ENCODE measurements at places on chromosomes 5 and 9.

- no peak for DNase-seq
These were observed 107.2 kb downstream of the SEMA6A start for GRCh38 chr5:116467465-116467843.

- DNase-seq = no peak
These were observed 189.7 kb downstream of the ATPSCKMT start for GRCh38 chr5:10059980-10060379.

DNA sequence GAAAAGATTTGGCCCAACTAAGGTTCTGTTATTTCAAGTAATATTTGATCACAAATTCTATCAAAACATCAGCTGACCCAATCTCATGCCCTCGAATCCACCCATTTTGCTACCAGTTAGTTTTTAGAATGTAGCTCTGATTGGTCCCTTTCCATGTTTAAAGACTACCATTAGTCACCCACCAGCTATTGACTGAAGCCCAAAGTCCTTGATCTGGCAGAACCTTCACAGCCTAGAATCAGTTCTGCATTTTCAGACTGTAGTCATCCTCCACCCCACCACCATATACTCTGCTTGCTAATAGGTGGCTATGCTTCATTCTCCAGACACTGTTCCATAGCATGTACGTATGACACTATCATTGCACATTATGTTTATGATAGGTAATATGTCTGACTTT, 182.2 kb upstream of the TARS1 start:
- no peak for DNase-seq

DNA sequence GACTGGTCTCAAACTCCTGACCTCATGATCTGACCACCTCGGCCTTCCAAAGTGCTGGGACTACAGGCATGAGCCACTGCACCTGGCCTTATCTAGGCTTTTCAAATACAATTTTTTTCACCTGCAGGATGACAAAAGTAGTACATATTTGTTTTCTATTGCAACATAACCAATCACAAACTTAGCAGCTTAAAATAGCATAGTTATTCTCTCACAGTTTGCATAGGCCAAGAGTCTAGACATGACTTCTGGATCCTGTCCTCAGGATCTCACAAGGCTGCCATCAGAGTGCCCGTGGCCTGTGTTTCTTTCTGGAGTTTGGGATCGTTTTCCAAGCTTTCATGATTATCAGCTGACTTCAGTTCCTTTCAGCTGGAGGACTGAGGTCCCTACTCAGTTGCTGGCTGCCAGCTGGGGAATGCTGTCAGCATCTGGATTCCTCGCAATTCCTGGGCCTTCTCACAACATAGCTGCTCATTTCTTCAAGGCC, 348.9 kb downstream of the ARHGEF28 start:
- no peak for DNase-seq

DNA sequence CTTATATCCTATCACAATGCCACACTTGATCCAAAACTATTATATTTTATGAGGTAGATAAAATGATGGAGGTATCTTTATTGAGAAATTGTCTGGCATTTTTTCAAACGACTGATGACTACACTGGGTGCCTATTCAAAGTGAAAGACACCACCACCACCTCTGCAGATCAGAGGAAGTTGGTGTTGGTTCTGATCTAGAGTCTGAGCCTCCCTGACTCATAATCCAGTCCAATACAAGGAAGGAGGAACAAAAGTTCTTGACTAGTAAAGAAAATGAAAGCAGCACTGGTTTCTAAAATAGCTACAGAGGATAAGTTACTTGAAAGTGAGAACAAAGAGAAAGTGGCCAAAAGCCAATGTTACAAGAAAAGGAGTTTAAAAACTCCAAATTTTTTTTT, 139.9 kb downstream of the RFX3 start:
- DNase-seq = no peak

DNA sequence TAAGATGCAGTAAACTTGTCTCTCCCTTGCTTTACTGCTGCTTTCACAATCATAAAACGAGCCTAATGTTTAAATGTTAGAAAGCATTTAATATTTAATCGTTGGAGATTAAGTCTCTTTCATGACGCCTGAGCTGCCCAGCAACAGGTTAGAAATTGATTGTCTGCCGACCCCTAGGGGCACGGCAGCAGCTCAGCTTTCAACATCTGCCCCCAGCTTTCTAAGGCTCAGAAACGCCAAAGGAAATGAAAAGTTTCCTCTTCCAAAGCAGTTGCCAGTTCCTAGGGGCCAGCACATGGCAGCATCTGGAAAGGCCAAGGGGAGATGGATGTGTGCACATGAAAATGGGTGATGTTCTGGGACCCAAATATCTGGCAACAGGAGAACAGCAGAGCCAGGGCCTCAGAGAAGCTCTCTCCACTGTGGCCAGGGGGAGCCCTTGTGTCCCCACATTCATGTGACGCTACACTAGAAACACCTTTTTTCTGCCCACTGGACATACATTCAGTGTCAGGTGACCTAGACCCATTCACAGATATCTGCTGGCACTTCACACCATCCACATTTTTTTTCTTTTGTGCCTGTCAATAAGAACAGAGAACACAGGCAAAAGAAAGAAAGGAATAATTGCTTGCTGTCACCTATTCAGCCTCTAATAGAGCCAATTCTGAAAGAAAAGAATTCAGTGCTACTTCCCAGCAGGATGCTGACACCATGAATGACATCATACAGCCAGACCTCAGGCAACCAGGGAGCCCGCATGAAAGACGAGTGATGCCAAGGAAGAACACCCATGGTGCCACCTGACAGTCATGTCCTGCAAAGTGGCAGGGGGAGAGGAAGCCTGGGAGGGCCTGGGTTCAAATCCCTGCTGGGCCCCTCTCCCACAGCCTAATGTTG, 205.0 kb upstream of the TAS2R1 start:
- no peak for DNase-seq

GRCh38 chr5:140631036-140631417, 1.9 kb downstream of the CD14 start:
- DNase-seq = no peak

DNA sequence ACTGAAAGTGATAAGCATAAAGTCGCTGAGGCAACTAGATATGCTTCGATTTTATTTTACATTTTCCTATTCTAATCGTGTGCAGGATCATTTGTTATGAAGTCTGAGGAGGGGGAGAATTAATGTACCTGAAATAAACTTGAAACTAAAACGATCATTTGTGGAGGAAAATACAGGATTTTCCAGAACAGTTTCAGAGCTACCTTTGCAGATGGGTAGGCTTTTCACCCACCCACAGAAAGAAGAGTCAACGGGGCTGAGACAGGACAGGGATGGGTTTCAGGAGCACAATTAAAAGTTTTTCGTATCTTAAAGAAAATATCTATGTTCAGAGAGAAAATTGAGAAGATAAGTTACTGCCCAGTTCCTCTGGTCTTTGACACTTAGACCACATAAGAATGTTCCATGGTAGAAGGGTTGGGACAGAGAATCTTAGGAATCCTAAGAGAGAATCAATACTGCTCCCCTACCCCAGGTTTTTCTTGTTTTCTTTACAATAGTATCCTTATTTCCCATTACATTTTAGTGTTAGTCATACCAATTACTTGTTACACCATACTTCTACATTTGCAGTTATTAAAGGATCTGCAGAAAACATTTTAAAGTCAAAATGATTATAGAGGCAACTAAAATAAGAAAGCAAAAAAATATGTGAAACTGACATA, 211.4 kb downstream of the DEPDC1B start:
- no peak for DNase-seq

DNA sequence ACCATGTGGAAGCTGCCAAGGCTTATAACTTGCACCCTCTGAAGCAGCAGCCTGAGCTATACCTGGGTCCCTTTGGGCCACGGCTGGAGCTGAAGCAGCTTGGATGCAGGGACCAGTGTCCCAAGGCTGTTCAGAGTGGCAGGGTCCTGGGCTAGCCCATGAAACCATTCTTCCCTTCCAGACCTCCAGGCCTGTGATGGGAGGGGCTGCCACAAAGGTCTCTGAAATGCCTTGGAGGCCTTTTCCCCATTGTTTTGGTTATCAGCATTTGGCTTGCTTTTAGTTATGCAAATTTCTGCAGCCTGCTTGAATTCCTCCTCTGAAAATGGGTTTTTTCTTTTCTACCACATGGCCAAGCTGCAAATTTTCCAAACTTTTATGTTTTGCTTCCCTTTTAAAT, 433.7 kb upstream of the ACO1 start:
- DNase-seq = no peak

DNA sequence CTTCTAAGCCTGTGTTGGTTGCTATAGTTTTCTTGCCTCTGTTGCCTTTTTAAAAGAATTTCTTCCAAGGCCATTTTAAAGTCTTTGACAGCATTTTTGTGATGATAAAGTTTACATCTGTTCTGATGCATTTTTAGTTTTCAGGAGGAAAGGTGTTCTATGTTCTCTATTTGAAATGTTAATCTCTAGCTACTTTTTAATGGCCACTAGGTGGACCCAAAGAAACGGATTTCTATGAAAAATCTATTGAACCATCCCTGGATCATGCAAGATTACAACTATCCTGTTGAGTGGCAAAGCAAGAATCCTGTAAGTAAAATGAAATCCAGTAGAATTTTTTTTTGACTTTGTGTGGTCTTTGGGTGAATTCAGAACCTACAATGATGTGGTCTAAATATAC, 60.2 kb downstream of the MELK start:
- peak; percentile 28 for DNase-seq

GRCh38 chr9:93491593-93492232, 38.3 kb upstream of the FAM120AOS start:
- no peak for DNase-seq

DNA sequence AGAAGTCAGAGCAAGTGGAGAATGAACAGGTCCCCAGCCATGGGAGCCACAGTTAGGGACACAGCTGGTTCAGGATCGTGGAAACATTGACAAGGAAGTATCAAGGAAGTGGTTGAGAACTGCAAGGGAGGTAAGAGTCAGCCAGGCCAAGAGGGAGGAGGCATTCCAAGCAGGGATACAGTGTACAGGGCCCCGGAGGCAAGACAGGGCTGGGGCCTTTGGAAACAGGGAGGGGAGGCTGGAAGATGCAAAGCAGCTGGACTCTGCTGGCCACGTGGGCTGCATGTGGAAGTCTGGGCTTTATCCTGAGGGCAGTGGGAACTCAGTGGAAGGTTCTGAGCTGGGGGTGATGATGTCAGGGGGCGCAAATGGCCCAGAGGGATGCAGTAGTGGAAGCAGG, 14.2 kb downstream of the CCDC180 start:
- DNase-seq = no peak

GRCh38 chr5:142181096-142181495, 72.5 kb downstream of the NDFIP1 start:
- DNase-seq = no peak

DNA sequence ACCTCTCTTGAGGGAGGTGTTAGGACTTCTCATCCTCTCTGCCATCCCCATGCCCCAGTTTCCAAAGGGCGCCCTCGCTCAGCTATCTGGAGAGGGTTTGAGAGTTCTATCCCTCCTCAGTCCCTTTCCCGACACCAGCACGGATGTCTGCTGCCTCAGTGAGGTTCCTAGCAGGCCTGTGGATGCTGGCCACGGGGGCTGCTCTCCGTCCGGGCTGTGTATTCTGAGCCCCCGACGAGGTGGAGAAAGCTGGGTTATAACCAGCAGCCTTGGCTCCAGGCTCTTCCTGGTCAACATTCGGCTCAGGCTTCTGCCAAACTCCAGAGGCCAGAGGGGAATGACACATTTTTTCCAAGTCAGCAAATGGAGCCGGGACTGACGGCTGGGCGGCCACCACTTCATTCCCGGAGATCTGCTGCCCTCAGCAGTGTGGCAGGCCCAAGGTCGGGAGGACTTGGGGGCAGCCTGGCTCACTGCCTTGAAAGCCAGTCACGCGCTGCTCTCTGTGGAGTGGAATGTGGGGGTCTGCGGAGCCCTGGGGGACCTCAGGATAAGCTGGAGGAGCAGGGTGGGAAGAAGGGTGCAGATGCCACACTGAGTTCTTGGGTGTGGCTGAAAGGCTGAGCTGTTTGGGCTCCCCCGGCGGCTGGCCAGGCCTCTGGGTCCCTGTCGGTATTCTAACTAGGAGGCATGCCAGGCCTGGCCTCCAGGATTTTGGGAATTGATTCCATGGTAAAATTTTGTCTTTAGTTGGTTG, 27.4 kb downstream of the PTPA start:
- DNase-seq = no peak

DNA sequence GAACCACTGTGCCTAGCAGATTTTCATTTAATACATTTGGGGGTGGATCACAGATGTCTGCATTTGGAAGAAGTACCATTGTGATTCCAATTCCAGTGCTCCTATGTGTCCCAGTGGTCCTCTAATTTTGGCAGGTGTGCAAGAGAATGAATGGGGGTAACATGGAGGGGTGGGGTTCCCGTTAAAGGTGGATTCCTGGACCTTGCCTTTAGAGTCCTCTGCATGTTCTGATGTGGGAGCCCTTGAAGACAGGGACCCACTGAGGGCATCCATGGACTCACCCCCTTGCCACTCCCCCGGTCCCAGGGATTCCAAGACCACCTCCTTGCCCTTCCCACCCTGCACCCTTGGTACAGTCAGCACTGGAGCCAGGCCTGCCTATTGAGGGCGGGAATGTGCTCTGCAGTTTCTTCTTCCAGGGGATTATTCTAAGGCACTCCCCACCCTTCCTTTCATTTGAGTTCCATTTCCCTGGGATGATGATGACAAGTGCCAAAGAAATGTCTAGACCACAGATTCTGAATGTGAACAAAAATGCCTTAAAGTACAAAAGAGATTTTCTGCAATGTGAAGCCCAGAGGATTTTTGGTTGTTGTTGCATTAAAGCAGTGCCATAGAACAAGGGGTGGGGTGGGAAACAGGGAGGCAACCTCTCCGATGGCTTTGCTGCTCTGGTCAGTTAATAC, 119.4 kb upstream of the PTCH1 start:
- DNase-seq = no peak

DNA sequence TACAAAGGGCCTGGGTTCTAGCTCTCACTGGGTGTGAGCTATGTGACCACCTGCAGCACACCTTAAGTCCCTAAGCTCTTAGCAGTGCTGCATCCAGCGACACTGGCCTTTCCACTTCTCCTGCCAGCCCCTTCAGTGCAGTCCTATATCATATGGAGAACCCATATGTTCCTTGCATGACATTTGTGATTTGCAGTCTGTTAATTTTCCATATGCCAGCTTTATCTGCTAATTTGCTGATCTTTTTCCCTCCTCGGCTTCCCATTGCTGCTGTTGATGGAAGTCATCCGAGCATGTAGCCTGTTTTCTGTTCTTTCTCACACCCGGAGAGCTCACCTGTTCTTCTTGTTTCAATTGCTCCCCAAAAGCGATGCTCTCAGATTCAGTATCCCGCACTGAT, 23.2 kb downstream of the PRDM6 start:
- DNase-seq = no peak

GRCh38 chr5:65811885-65812284, 89.9 kb downstream of the NLN start:
- DNase-seq = no peak

DNA sequence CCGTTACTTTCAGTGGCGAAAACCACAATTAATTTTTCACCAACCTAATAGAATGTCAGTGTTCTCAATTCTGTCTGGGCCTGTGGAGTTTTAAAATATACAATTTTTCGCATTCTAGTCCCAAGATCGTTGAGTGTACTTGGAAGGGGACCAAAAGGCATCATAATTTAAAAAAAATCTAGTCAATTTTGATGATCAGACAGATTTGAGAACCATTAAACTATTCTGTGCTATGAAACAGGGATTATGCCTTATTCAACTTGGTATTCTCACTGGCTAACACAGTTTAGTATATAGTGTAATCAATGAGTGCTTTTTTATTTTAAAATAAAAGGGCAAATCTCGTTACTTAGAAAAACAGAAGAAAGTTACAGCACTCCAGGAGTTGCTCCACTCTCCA, 61.5 kb upstream of the TNFSF15 start:
- no peak for DNase-seq

GRCh38 chr9:101324245-101324804, 60.5 kb downstream of the BAAT start:
- no peak for DNase-seq
